Fibroblast of the aortic adventitia (primary cell): ENCODE measurements at places on chromosomes 12 and 14.

DNA sequence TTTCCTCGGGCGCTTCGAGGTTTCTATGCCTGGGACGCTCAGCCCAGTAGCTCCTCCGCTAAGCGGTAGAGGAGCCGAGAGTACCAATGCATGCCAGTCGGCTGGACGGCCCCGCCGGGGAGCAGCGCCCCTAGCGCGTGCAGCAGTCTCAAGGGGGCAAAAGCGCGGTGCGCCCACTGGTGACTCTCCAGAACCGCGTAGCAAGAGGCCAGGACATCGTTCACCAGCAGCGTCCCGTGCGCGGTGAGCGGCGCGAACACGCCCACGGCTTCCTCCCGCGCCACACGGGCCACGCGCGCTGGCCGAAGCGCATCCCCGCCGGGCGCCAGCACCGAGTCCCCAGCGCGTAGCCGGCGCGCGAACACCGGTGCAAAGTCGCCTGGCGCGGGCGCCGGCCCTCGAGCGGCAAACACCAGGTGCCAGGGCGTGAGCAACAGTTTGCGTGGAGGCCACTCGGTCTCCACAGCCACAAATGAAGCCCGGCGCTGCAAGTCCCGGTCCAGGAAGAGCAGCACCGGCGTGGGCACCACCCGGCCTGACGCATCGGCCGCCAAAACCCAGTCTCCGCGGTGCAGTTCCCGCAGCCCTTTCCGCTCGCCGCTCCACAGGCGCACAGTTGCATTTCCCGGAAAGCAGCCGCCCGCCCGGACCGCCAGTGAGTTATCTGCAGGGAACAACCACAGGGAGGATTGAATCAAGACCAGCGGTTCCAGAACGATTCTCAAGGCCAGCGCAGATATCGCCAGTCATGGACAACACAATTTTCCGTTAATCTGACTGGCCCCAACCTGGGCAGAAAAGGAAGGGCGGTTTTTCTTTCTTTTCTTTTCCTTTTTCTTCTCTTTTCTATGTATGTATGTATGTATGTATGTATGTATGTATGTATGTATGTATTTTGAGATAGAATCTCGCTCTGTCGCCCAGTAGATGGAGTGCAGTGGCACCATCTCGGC, 4.5 kb downstream of the DHH start:
- DNase-seq = peak; percentile 54

DNA sequence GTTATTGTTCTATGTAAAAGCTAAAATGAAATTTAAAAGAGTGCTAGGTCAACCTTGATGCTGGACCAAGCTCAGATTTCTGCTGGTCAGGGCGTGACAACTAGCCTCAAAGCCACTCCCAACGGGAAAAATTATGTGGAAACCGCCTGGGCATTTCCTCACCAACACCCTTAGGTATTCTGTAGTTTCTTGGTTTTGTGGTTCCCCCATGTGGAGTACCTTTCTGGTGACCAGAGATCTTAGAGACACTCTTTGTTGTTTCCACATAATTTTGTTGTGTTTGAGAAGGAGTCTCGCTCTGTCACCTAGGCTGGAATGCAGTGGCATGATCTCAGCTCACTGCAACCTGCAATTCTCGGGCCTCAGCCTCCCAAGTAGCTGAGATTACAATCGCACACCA, 119.9 kb downstream of the DENND5B start:
- no peak for DNase-seq

DNA sequence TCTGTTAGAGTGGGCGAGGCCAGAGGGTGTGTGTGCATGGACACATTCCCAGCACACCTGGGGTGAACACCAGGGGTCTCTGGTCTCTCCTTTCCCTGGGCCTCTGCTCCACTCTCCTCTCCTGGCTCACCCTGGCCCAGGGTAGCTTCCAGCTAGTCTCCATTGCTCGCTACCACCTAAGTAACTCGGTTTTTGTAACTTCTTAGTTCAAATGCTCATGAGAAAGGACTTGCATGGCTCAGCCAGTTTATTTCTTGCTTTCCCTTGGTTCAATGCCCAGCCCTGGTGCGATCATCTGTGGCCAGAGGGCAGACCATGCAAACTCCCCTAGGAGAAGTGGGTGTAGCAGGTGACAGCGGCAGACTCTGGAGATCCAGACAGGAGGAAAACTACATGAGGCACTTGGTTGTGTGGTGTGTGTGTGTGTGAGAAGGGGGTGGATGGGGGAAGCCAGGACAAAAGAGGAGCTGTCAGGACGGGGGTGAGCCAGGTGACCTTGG, 8.9 kb upstream of the ACVR1B start:
- no peak for DNase-seq

DNA sequence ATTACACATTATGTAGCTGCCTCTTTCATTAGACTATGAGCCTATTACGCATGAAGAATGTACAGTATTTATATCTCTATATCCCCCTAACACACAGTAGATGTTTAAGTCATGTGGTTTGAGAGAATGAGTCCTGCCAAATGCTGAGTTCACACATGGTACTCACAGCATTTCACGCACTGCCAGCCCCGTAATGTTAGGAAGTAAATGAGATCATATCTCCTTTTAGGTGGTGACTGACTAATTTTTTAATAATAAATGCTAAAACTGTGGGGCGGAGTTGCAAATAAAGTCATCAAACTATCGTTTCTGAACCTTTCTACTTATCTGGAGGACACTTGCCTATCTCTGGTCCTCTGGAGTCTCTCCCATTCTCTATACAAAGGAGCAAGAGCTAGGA, 343.8 kb downstream of the ADAMTS20 start:
- peak; percentile 45 for DNase-seq

DNA sequence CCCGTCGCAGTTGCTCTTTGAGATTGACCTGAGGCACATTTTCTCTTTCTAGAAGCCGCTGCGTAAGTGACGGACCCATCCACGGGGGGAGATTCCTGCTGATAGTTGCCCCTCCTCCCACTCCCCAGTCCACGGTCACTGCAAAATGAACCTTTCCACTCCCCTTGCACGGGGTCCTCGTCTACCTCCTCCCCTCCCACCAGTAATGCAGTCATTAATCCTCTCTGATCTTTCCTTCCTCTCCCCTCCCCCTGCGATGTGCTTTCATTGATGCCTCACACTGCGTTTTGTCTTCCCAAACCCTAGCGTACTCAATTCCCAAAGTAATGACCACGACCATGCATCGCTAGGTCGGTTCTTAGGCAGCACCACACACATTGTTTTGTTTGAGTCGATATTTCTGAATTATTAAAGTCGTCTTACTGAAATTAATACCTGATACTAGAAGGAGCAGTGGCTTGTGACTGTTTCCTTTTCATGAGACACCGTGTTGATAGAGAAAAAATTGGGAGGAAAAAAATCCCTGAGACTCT, 857 bp downstream of the ETNK1 start:
- DNase-seq = peak; percentile 36

- no peak for DNase-seq
These were observed 6.2 kb downstream of the RARG start for GRCh38 chr12:53225635-53226424.

GRCh38 chr12:82904219-82904790, 217.6 kb downstream of the TMTC2 start:
- DNase-seq = peak; percentile 27

- DNase-seq = no peak
These were observed 33.3 kb upstream of the PPP1CC start for GRCh38 chr12:110775997-110776396.

DNA sequence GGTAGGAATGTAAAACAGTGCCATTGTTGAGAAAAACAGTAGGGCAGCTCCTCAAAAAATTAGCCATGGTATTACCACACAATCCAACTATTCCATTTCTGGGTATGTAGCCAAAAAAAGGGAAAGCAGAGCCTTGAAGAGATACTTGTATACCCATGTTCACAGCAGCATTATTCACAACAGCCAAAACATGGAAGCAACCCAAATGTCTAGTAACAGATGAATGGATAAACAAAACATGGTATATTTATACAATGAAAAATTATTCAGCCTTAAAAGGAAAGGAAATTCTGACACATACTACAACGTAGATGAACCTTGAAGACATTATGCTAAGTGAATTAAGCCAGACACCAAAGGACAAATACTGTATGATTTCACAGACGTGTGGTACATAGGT, 67.6 kb upstream of the GNG2 start:
- DNase-seq = peak; percentile 5

GRCh38 chr14:94161058-94161457, 13.1 kb upstream of the PPP4R4 start:
- no peak for DNase-seq

DNA sequence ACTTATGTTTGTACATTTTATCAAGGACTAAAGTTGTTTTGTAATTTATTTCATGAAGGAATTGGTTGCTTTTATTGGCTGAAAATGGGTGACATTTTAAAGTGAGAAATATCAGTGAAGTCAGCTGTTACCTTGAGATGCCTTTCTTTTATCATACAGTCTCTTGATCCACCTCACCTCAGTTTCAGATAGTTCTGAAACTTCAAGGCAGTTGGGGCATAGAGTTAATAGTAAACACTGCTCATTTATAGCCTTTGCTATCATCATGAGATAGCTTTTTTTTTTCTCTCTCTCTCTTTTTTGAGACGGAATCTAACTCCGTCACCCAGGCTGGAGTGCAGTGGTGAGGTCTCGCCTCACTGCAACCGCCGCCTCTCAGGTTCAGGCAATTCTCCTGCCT, 76.7 kb downstream of the MON2 start:
- DNase-seq = no peak

DNA sequence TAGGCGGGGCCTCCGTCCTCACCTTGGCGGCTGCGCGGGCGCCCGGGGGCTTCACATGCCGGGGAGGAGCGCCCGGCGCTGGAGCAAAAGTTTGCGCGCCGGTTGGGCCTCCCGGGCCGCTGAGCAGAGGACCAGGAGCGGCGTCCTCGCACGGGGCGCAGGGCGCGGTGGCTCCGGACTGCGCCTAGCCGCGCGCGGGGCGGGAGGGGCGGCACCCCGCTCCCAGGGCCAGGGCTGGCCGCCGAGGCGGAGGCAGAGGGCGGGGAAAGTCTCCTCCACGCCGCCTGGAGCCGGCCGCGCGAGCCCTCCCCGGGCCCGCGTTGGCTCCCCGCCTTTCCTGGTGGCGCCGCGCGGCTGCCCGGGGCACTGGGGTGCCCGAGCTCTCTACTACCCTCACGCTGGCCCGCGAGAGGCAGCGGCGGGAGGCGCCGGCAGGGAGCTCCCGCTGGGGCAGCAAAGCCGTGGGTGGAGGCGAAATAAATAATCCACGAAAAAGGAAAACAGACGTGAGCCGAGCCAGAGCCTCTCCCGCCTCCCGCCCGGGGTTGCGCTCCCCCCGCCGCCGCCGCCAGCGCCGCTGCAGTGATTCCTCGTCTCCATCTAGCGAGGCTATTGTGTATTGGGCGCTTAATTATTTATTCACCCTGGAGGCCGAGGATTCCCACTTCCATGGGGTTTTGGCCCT, 400 bp upstream of the PRIMA1 start:
- DNase-seq = no peak

DNA sequence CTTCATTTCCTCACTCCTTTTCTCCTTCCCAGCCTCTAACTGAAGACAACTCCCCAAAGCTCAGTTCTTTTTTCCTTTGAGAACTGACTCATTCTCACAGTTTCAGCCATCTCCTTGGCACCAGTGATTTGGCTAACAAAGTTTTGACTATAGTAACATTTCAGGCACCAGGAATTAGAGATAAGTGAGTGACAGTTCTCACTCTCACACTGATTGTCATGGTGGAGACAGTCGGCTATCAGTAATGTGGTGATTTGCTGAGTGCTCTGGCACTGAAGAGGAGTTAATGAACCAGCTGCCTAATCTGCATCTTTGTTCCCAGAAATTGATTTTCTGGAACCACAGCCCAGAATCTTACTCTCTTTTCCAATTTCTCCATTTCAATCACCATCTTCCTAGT, 29.5 kb downstream of the HELB start:
- DNase-seq = no peak

GRCh38 chr12:32522331-32523221, 123.2 kb downstream of the FGD4 start:
- DNase-seq = peak; percentile 23

DNA sequence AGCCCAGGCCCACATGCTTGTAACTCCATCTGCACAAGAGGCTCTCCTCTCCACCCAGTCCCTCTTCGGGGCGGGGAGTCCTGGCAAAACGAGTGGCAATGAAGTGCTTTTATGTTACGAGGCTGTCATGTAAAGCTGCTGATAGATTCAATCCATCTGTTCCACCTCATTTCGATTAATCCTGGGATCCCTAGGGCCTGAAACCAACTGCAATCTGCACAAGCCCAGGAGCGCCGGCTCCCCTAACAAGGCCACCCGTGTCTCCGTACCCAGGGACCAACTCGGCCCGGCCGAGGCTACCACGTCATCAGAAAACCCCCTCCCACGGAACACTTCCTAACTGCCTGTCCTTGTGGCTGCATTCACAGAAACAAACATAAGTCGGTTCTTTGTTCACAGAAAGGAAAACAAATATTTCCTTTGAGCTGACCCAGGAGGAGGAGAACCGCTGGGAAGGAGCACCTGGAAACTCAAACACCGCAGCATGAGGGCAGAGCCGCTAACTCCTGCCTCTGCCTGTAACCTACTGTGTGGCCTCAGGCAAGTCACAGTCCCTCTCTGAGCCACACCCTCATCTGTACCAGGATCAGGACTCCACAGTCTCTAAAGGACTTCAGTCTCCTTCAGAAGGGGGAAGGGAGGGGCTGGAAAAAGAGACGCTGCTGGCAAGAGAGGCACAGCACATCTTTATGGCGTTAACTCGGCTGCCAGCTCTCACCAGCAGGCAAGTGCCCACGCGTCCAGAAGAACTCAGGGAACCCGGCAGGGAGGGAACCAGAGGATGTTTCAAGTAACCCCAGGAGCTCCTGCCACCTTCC, 47.8 kb downstream of the CCDC88C start:
- no peak for DNase-seq

- no peak for DNase-seq
These were observed 204 bp downstream of the HSP90AA1 start for GRCh38 chr14:102086709-102086971.

DNA sequence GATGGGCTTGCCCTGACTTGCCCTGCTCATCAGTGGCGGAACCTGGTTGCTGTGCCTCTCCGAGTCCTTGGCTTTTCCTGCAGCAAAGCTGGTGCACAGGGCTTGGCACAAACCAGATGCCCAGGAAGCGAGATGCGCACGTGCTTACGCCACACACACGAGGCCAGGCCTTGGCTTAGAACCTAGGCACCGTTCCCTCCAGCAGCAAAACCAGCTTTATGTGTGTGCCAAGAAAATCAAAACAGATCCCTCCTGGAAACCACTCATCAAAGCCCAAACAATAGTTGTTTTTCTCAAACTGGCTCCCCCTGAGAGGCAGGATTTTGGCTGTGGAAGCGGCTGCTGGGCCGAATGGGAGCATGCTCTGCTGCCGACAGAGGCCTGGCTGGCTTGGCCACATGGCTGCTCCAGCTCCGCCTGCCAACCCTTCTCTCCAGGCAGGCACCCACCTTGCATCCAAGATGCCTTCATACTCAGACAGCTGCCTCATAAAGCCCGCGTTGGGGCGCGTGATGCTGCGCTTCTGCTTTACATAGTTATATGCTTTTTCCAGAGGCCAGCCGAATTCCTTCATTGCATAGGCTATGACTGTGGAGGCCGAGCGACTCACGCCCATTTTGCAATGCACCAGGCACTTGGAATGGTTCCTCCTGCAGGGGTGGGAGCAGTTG, 58.7 kb downstream of the SSH1 start:
- peak; percentile 77 for DNase-seq

- DNase-seq = no peak
These were observed 11.2 kb downstream of the FAR2 start for GRCh38 chr12:29160230-29160629.

GRCh38 chr12:69252033-69252432, 12.7 kb downstream of the CPSF6 start:
- no peak for DNase-seq
